ENCODE measurements at places on chromosomes 3 and 15. TPM values are rescaled to one million over a fixed set of nuclear protein-coding genes. Genes with fewer than 3 reads are reported as not detected.
A peak's percentile ranks its signal among the peaks of the same experiment; 100 is the strongest.

The PLSCR2 gene
- not detected for total RNA-seq

The PCLAF gene
- total RNA-seq, result 7.9 TPM

DNA sequence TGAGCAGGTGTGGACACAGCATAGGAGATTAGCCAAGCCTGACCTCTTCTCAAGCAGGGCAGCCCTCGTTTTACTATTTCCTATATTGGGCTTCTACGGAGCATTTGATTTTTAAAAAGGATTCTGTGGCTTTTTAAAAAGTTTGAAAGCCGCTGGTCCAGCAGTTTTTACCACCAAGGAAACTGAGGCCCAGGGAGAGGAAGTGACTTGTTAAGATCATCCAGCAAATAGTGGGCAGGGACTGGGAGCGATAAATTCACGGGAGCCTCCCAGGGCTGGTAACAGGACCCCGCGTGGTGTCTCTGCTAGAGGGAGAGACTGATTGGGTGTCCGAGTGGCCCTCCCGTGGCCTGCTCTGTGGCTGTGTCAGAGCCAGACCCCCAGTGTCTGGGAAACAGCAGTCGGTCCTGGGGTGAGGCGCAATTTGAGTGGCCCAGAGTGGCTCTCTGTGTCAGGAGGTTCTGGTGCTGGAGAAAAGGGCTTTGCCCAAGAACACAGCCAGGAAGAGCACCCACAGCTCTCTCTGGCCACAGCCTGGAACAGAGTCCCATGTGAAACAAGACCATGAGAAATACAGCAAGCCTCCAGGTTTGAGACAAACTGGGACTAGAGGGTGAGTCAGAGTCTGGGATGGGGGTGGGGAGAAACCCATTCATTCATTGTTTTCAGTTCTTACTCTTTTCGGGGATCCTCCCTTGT, 4.2 kb downstream of the FURIN start:
- DNase-seq, result no peak
- peak overlapping the region; percentile 81 for H3K4me3 ChIP-seq
- H3K36me3 ChIP-seq, result peaks cover 14% of the 10 kb centered on the region

The CFAP91 gene
- total RNA-seq, result not detected

DNA sequence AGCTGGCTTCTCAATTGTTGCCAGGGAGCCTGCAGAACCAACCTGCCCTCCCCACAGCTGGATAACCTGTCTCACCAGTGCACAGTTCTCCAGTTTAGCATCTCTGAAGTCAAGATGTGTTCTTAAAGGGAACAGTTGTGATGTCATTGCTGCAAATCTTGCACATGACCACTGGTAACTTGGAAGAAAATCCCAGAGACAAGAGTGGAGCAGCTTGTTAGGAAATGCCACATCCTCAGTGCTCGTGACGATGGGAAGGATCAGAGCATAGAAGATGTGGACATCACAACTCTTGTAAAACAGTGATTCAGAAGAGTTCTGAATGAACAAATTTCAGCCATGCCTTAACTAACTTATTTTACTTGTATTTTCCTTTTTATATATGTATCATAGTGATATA, 36.1 kb upstream of the LIMD1 start:
- no peaks in the 10 kb centered on the region for H3K27me3 ChIP-seq
- H3K36me3 ChIP-seq, result peaks cover 2% of the 10 kb centered on the region
- peaks cover 29% of the 10 kb centered on the region for H3K4me1 ChIP-seq
- no peak for DNase-seq
- H3K27ac ChIP-seq, result no peak overlapping the region
- no peak overlapping the region for H3K4me3 ChIP-seq

The GRAMD2A gene
- not detected for total RNA-seq

DNA sequence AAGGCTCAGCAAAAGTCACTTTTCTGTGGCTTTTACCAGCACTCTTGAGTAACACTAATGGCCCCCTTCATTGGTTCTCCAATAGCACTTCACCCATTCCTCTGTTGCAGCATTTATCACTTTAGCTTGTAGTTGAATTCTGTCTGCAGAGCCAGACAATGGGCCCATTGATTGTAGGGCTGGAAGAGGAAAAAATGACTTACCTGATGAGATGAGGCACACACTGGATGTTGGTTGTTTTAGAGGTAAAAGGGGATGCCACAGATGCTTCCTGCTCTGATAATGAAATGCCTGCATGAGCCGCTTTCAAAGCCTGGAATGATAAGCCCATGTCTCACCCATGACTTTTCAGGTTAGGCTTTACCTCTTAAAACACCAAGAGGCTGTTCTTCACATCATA, 64.3 kb downstream of the PLAAT1 start:
- no peak for DNase-seq
- peaks cover 3% of the 10 kb centered on the region for H3K27me3 ChIP-seq
- H3K27ac ChIP-seq, result no peak overlapping the region

The DCLK3 gene
- not detected for total RNA-seq

- peaks cover 89% of the 10 kb centered on the region for H3K36me3 ChIP-seq
- no peaks in the 10 kb centered on the region for H3K27me3 ChIP-seq
- H3K4me1 ChIP-seq, result peaks cover 89% of the 10 kb centered on the region
- peak overlapping the region; percentile 18 for H3K27ac ChIP-seq
Measured at GRCh38 chr15:39587096-39587721, 6.3 kb downstream of the THBS1 start.

DNA sequence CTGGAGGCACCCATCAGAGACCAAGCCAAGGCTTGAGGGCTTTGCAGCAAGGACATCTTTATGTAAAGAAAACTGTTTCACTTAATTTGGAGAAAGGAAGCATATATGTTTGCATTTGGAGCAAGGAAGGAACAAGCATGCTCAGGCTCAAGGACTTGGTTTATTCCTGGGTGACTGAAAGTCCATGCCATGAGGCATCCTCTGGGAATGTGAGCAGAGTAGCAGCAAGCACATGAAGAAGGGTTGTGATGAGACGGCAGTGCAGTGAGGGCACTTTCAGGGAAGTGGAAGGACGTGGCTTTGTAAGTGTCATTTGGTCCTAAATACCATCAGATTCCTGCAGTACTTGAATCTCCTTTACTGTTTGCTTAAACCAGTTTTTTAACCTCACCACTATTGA, 26.8 kb downstream of the POLG start:
- H3K27me3 ChIP-seq, result no peaks in the 10 kb centered on the region
- H3K4me3 ChIP-seq, result no peak overlapping the region
- no peak overlapping the region for H3K27ac ChIP-seq
- DNase-seq, result no peak
- peaks cover 13% of the 10 kb centered on the region for H3K36me3 ChIP-seq
- peaks cover 14% of the 10 kb centered on the region for H3K4me1 ChIP-seq

- H3K36me3 ChIP-seq, result no peaks in the 10 kb centered on the region
- H3K27me3 ChIP-seq, result no peaks in the 10 kb centered on the region
- H3K4me1 ChIP-seq, result peaks cover 48% of the 10 kb centered on the region
- H3K27ac ChIP-seq, result peak overlapping the region; percentile 93
Measured at GRCh38 chr3:29649815-29650547, 369.1 kb downstream of the RBMS3 start.

DNA sequence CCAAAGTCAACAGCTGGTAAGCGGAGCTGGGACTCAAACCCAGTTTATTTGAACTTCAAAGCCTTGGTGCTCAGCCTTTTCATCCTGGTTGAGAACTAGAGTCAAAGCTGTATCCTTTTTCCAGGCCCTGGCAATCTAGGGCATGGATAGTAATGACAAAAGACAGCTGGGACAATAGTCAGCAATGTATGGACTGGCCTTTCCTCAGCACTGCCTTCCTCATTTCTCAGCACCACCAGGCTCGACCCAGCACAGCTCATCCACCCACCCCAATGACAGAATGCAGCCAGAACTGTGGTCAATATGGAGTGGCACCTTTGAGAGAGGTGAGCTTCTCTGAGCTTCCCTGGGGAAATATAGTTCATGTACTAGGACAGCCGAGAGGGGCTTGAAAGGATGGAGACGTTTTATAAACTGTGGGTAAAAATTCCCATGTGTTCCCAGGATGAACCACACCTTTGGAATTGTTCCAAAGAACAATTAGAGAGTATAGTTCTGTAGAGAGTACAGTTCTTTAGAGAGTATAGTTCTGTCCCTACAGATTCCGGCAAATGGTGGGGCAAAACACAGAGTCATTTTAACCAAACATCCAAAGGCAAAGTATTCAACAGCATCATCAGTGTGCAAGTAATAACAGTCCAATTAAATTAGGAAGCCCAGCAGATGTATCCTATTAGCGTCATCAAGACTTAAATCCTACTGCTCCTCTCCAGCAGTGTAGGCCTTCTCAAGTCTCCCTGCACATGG, 30.2 kb upstream of the IREB2 start:
- peaks cover 2% of the 10 kb centered on the region for H3K4me1 ChIP-seq
- no peaks in the 10 kb centered on the region for H3K36me3 ChIP-seq
- peaks cover 28% of the 10 kb centered on the region for H3K27me3 ChIP-seq
- no peak overlapping the region for H3K27ac ChIP-seq
- no peak overlapping the region for H3K4me3 ChIP-seq

DNA sequence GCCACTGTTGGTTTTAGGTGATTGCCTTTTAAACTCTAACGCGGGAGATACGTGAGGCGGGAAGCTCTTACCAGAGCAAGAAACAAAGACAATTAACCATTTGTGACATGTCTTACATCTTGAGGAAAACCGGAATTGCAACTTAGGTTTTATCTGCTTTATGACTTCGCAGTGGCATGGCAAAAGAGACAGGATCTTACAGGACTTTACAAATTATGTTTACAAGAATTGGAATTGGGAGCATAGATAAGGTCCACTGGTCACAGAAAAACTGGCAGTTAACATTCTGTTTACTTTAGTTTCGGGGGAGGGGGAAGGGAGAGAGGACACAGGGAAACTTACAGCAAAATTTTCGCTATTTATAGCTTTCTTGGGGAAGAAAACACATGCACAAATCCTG, 1119.6 kb downstream of the ZPLD1 start:
- H3K36me3 ChIP-seq, result no peaks in the 10 kb centered on the region
- no peak overlapping the region for H3K4me3 ChIP-seq
- no peaks in the 10 kb centered on the region for H3K27me3 ChIP-seq
- no peak overlapping the region for H3K27ac ChIP-seq

DNA sequence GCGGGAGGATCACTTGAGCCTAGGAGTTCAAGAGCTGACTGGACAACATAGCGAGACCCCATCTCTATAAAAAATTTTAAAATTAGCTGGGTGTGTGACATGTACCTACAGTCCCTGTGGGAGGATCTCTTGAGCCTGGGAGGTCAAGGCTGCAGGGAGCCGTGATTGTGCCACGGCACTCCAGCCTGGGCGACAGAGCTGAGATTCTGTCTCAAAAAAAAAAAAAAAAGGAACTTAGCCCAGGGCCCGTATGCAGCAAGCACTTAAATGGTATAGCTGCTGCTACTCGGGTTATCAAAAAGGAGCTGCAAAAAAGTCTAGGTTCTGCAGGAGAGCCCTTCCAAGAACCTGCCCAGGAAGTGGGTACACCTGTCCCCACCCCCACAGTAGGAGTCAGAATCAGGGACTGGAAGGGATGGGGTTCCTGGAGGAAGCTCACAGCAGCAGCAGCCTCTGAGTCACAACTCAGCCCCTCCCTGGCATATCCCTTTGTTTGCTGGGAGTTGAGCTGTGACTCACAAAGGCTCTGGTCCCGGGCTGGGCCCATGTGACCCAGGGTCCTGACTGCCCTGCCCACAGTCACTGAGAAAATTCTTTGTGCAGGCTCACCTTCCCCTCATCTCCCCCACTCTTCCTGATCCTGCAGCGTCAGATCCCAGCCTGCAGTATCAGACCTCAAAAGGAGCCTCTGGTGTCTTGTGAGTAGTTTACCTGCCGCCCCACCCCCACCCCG, at the start of gene SPATA12:
TSS of gene SPATA12 (plus strand) at position 576 of the 733 bp plus-strand sequence. CDS start 13,031 bp downstream, outside the sequence.
- peak; percentile 85 for DNase-seq
- H3K27ac ChIP-seq, result peak within 1 kb of the TSS; percentile 29
- no peaks in the 10 kb centered on the region for H3K36me3 ChIP-seq
- no peaks in the 10 kb centered on the region for H3K27me3 ChIP-seq
- no peak within 1 kb of the TSS for H3K4me3 ChIP-seq

DNA sequence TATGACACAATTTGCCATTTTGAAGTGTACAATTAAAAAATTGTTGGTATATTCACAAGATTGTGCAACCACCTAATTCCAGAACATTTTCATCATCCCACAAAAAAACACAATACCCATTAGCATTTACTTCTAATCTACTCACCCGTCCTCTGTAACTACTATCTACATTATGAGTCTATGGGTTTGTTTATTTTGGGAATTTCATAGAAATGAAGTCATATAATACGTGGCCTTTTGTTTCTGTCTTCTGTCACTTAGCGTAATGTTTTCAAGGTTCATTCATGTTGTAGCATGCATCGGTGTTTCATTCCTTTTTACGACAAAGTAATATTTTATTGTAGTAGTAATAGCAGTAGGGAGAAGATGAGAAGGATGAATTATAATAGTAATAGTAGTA, 55.2 kb upstream of the CNTN6 start:
- DNase-seq, result no peak
- H3K27me3 ChIP-seq, result no peaks in the 10 kb centered on the region

GRCh38 chr3:152299249-152299976, 30.7 kb downstream of the MBNL1 start:
- DNase-seq, result no peak
- H3K27me3 ChIP-seq, result no peaks in the 10 kb centered on the region
- peaks cover 82% of the 10 kb centered on the region for H3K4me1 ChIP-seq
- peaks cover 24% of the 10 kb centered on the region for H3K36me3 ChIP-seq
- peak overlapping the region; percentile 96 for H3K27ac ChIP-seq

The GPR27 gene
- total RNA-seq, result 0.63 TPM

DNA sequence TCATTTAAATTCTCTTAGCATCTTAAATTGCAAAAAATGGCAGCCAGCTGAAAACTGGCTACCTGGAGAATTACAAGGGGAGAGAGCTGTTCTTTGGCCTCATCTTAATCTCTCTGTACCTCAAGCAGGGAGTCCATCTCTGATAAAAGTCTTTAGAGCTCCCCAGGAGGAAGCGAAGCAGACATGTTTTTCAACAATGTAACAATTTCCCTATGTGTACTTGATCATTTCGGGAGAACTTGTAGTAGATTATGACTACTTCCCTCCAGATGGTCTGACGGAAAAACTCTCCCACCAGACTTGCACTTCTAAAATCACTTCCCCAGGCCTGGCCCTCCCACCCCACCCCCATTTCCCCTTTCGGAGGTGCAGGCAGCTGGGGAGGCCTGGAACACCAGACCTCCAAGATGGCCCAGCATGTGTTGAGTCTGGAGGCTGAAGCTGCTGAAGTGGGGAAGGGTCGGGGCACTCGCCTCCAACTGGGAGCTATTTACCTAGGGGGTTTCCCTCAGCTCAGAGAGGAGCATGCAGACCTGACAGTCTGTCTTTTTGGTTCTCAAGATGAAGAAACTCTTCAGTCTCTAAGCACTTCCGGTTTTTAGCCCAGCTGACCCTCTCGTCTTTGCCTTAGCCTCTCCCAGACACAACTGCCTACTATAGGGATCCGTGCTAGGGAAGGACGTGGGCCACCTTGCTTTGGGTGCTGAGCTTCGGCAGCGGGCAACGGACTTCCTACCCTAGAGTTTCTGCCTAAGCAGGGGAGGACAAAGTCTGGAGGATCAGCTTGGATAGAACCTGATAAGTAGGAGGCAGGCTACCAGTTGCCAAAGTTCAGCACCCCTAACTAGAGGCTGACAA, 164.0 kb upstream of the TBL1XR1 start:
- H3K27ac ChIP-seq, result peak overlapping the region; percentile 94
- DNase-seq, result no peak
- no peaks in the 10 kb centered on the region for H3K36me3 ChIP-seq
- H3K27me3 ChIP-seq, result no peaks in the 10 kb centered on the region

The PLEKHO2 gene
- total RNA-seq, result 24.7 TPM
